Smooth muscle cell of trachea (primary cell): ENCODE measurements at places on chromosomes 1 and 21. TPM values are rescaled to one million over a fixed set of nuclear protein-coding genes. Genes with fewer than 3 reads are reported as not detected.

The RPL5 gene
- 929 and 1,505 TPM in 2 replicates for total RNA-seq

The SMCP gene
- total RNA-seq = not detected in 2 replicates

The KCNK1 gene
- total RNA-seq = 4.0 and 7.4 TPM in 2 replicates

The RAB3B gene
- total RNA-seq = 29.5 and 33.7 TPM in 2 replicates

The GCSAML gene
- total RNA-seq = not detected in 2 replicates

The TMOD4 gene
- 0.17 and 0.29 TPM in 2 replicates for total RNA-seq

The SPRR2F gene
- total RNA-seq = not detected in 2 replicates

The ADAM30 gene
- not detected in 2 replicates for total RNA-seq

The GJA9 gene
- under 0.01 TPM in 1 of 2 replicates, not detected in the other for total RNA-seq

The SERTAD4 gene
- 0.17 and 0.29 TPM in 2 replicates for total RNA-seq

The DNM3 gene
- total RNA-seq = 2.0 and 5.5 TPM in 2 replicates

The F5 gene
- under 0.01 TPM in 1 of 2 replicates, not detected in the other for total RNA-seq

The HPDL gene
- total RNA-seq = 0.50 and 0.73 TPM in 2 replicates

The PLA2G5 gene
- 0.15 and 6.9 TPM in 2 replicates for total RNA-seq

The CFHR4 gene
- under 0.01 TPM in 1 of 2 replicates, not detected in the other for total RNA-seq

The KAZN gene
- total RNA-seq = 3.3 and 7.3 TPM in 2 replicates

The VASH2 gene
- total RNA-seq = 0.99 and 1.0 TPM in 2 replicates

The TM2D1 gene
- total RNA-seq = 46.3 and 54.4 TPM in 2 replicates

The RBM11 gene
- 0.58 TPM in 1 of 2 replicates, not detected in the other for total RNA-seq

The VPS26C gene
- 89.6 and 104 TPM in 2 replicates for total RNA-seq

The DNASE2B gene
- not detected in 2 replicates for total RNA-seq

The KRTAP13-1 gene
- total RNA-seq = not detected in 2 replicates

The ZNF678 gene
- total RNA-seq = 3.3 and 3.5 TPM in 2 replicates

The OR10J1 gene
- not detected in 2 replicates for total RNA-seq

The MSH4 gene
- under 0.01 and 0.33 TPM in 2 replicates for total RNA-seq

The HPCA gene
- total RNA-seq = not detected in 2 replicates

The C1orf167 gene
- 0.58 and 0.99 TPM in 2 replicates for total RNA-seq

The TTLL7 gene
- 18.7 and 31.6 TPM in 2 replicates for total RNA-seq

The DDX20 gene
- 8.8 and 9.9 TPM in 2 replicates for total RNA-seq
